ENCODE measurements at places on chromosomes 11 and 22. TPM values are rescaled to one million over a fixed set of nuclear protein-coding genes. Genes with fewer than 3 reads are reported as not detected.

SERPINH1 gene
- 19.0 TPM for polyA plus RNA-seq

TRIM6 gene
- polyA plus RNA-seq: 0.72 TPM

PRG3 gene
- polyA plus RNA-seq: 0.83 TPM

CCDC73 gene
- polyA plus RNA-seq: 0.17 TPM

LYVE1 gene
- polyA plus RNA-seq: 35.9 TPM

INCENP gene
- polyA plus RNA-seq: 5.3 TPM

KLHDC7B gene
- 3.5 TPM for polyA plus RNA-seq

OR56A1 gene
- polyA plus RNA-seq: not detected

INPP5J gene
- polyA plus RNA-seq: 0.51 TPM

PDE2A gene
- 158 TPM for polyA plus RNA-seq

LGALS12 gene
- polyA plus RNA-seq: 0.24 TPM

SLC37A2 gene
- polyA plus RNA-seq: 3.5 TPM

CALCA gene
- polyA plus RNA-seq: 0.42 TPM

WBP2NL gene
- polyA plus RNA-seq: 1.3 TPM

OR52I1 gene
- not detected for polyA plus RNA-seq

Data from spleen (tissue), 13 donors.